ENCODE measurements at places on chromosomes 1 and 21. TPM values are rescaled to one million over a fixed set of nuclear protein-coding genes. Genes with fewer than 3 reads are reported as not detected.

VHLL gene
- total RNA-seq: not detected

RBBP5 gene
- 31.2 TPM for total RNA-seq

DISP1 gene
- 1.0 TPM for total RNA-seq

KRTAP21-2 gene
- not detected for total RNA-seq

LIN28A gene
- total RNA-seq: 0.46 TPM

DNA sequence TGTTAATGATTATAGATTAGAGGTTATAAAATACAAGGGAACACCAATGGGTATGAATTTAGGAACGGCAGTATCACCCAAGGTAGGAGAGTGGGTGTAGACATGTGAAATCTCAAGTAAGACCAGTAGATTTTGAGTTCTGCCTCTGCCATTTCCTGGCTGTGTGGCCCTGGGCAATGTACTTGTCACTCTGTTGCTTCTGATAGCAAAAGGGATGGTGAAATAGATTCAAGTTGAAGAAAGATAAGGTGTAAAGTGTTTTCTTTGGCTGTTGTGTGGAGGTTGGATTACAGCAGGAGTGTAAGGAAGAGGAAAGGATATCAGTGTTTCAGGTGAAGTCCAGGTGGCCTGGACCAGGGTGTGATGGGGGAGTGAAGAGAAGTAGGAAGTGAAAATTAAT lies 64.3 kb downstream of the ADSS2 start:
- no peak for DNase-seq

- DNase-seq: no peak
Observed at GRCh38 chr1:99122039-99122438, 117.4 kb upstream of the PLPPR5 start.

DNA sequence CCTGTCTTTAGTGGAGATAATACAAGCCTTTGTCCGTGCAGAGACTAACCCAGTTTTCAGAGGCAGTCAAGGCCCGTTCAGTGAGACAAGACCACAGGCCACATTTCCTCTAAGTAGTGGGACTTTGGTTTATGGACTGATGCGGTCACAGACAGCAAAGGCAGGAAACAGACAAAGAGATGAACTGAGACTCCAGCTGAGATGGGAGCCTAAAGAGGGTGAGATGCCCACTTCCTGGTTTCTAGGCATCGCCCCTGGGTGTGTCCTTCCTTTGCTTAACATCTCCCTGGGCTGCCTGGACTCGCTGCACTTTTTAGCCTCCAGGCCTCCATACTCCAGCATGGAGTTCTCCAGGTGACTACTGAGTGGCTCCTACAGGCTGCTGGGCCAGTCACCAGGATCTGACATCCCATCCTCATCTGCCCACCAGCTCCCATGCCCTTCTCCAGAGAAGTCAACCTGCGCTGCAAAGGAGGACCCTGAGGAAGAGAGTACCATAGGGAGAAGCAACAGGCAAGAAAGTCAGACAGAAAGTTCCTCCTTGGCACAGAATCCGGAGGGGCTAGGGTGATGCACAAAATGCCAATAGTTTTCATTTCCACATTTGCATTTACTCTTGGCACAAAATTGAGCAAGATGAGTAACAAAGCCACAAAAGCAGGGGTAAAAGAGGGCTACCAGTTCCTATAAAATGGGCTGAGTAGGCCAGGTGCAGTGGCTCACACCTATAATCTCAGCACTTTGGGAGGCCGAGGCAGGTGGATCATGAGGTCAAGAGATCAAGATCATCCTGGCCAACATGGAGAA lies 15.1 kb downstream of the THEMIS2 start:
- DNase-seq: no peak

- DNase-seq: no peak
Observed at GRCh38 chr21:41717573-41718330, 49.1 kb downstream of the RIPK4 start.

GRCh38 chr1:51234721-51235425 lies 1.2 kb upstream of the RNF11 start:
- peak; percentile 49 for DNase-seq

GRCh38 chr1:63663301-63663700 lies 70.1 kb downstream of the PGM1 start:
- DNase-seq: no peak
